ENCODE measurements at places on chromosomes 1 and 21.

- no peak for DNase-seq
Measured at GRCh38 chr1:64147045-64147724, 56.2 kb upstream of the UBE2U start.

DNA sequence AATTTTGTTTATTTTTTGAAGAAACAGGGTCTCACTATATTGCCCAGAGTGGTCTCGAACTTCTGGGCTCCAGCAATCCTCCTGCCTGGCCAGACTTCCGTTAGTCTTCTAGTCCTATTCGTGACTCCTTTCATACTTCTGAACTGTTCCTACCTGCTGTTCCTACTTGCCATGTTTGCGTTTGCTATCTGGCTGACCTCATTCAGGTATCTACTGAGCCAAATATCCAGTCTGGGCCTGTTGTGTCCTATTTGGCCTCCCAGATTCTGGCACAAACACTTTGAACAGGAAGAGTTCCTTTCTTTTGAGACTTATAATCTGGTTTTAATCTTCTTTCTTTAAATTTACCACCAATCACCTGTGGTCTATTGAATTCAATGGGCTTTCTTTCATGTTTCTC lies 6.9 kb upstream of the NR1I3 start:
- no peak for DNase-seq

DNA sequence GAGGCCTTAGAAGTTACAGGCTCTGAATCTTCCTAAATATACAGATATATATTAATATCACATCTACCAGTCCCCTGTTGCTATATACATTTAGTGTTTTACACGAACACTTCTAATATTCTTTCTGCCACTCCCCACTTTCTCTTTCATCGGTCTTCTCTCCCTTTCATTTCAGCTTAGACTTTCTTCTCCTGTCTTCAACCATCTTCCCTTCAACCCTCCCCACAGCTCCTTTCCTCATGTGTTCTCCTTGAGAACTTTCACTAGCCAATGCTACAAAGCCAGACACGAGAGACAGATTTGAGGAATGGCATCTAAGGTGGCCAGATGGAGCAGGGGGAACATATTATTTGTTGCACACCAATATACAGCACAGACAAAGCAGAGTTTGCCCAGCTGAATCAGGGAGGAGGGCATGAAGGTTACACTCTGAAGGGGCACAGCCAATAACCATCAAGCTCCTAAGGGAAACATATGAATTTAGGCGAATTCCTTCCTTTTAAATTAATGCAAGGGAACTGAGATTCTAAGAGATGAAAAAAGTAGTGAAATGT lies 84.1 kb upstream of the LBR start:
- DNase-seq, result no peak

DNA sequence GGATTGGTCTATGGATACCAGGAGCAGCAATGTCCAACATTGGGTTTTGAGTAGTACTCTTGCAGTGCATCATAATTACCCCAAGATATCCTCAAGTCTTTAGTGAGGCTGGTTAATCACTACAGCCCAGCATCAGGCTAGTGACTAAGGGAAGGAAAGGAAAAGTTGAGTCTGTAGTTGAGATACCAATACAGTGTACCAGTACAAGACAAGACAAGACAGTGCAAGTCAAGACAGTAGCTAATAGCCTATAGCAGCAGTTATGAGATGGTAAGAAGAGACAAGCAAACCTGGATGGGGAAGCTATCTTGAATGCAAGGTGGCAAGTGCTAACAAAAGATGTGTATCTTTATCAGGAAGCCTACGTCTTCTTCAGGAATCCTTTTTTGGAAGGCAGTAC lies 13.3 kb upstream of the GNG12 start:
- no peak for DNase-seq

DNA sequence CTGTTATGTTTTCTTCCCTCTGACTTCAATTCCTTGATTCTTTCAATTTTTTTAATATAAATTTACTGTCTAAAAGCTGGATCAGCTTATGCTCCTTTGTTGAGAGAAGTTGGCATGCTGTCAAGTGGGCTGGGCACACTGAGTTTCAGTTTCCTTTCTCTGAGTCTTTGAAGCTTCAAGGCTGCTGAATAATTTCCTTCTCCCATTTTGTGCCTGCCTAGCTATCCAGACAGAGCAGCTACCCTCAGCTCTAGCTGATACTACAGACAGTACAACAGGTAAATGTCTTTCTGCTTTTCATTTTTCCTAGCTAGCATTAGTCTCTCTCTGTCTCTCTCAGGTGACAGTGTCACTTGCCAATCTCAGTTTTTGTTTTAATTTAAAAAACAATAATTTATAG lies at the start of gene IFI44:
Gene IFI44, plus strand, starts transcription at position 204 of the 400 bp plus-strand sequence. CDS start 365 bp downstream, outside the sequence.
- peak; percentile 73 for DNase-seq

DNA sequence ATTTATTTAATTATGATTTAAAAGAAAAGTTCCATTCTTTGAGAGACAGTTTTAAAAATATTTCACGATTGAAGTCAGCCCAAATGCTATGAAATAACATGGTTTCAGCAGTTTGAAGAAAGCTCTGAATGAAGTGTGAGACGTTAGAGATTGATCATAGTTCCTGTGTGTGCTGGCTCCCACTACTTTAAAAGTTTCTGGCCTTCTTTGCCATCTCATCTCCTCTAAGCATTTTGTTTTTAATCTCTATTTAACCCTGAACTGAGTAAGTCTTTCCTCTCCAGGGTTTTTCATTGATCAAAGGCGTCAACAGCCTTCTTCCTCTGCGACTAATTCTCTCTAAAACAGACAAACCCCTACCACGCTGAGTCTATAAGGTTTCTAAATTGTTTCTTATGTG lies 225.3 kb upstream of the B3GALT2 start:
- no peak for DNase-seq

DNA sequence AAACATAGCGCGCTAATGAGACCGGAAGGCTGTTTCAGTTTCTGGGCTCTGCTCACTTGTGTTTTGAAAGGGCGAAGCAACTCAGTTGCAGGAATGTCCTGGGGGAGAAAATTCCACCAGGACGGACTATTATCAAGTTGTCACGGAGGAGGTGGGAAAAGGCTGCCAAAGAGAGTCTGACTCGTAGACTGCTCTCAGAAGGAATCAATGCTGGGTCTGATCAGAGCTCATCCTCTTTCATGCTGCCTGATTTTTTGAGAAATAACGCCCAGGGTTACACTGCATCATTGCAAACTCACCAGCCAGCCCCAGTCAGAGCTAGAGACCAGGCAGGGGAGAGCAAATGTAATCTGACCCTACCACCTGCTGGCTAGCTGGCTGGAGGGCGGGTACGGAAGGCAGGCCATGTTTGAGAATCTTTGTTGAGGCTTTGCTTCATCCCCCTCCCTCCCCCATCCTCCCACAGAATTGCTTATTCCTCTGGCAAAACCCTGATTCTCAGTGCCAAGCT lies 36.4 kb upstream of the BCL9 start:
- peak; percentile 52 for DNase-seq

DNA sequence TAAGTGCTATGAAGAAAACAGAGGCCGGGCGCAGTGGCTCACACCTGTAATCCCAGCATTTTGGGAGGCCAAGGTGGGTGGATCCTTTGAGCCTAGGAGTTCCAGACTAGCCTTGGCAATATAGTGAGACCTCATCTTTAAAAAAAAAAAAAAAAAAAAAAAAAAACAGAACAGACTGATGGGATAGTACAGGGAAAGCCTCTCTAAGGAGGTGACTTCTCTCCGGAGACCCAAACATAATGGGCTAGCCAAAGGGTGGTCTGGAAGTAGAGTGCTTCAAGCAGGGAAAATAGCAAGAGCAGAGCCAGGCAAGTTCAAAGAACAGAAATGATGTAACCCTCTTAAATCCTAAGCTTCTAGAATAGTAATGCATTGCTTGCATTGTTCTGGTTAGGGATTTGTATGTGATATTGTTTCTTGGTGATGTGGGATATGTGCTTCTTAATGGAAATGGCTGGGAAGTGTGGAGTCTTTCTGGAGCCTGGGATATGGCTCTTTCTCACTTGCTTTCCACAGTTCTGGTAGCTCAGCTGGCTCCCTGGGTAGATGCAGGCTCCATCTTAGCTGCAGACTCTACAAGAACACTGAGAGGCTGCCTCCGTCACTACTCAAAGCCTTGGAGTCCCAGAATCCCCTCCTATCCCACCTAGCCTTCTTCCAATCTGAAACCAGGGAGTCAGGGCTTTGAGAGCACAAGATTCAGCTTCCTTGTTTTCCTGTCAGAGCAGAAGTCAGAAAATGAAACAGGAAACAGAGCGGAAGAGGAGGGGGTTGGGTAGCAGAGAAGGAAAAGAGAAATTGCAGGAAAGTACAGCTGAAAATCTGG lies 1.9 kb upstream of the PIGV start:
- DNase-seq, result no peak

GRCh38 chr21:29376556-29376955 lies 77.8 kb downstream of the BACH1 start:
- DNase-seq, result peak; percentile 70

GRCh38 chr1:213162338-213162737 lies 111.3 kb downstream of the RPS6KC1 start:
- no peak for DNase-seq

DNA sequence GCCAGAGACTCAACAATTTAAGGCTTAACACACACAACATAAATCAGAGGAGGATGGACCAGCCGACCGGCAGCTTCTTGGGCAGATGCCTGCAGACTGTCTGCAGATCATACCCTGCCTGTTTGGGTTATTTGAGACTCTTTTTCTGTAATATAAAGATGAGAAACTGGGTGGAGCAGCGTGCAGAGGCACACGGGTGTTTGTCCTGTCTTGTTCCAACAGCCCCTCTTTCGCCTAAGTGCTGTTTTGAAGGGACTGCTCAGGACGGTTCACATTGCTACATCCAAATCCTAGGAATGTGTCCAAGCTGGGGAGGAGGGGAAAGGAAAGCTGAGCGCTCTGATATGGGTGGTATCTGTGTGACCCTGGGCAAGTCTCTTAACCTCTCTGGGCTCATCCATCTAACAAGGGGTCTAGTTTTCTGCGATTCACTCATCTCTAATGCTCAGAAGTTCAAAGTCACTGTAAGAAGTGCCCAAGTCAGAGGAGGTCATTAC lies 149.9 kb downstream of the CLIC6 start:
- no peak for DNase-seq

DNA sequence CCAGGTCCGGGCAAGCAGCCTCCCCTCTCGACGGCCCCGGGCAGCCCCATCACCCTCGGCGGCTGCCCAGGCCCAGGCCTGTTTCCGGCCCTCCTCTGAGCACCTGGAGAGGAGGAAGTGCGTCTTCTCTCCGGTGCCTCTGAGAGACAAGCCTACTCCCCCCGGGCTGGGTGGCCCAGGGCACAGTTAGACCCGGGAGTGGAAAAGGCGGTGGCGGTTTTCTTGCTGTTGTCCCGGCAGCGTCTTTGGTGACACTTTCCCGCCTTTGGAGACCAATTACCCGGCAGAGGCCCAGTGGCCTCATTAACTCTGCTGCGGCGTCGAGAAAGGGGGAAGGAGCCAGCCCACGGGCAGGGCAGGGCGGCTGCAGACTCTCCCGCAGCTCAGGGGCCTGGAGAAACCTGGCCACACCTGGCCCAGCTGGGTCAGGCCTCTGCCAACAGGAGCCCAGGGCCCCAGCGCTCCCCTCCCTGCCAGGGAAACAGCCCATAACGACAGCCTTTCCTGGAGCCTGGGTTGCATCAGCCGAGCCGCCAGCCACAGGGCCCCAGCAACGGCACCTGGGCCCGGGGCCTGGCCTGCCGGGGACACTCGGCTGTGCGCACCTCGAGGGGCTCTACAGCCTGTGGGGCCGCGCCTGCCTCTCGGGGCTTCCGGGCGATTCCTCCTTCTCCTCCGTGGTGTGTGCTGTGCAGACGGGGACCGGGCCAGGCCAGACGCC lies 28.4 kb upstream of the C1orf159 start:
- DNase-seq, result no peak

- no peak for DNase-seq
Measured at GRCh38 chr1:6510493-6510892, 19.0 kb upstream of the PLEKHG5 start.

GRCh38 chr1:68600049-68600661 lies 103.3 kb upstream of the DEPDC1 start:
- peak; percentile 34 for DNase-seq

GRCh38 chr1:184021728-184022127 lies 15.8 kb downstream of the COLGALT2 start:
- DNase-seq, result peak; percentile 14

GRCh38 chr1:44275296-44275962 lies 62.2 kb downstream of the DMAP1 start:
- DNase-seq, result no peak

- DNase-seq, result no peak
Measured at GRCh38 chr1:219906924-219907771, 21.2 kb downstream of the SLC30A10 start.

DNA sequence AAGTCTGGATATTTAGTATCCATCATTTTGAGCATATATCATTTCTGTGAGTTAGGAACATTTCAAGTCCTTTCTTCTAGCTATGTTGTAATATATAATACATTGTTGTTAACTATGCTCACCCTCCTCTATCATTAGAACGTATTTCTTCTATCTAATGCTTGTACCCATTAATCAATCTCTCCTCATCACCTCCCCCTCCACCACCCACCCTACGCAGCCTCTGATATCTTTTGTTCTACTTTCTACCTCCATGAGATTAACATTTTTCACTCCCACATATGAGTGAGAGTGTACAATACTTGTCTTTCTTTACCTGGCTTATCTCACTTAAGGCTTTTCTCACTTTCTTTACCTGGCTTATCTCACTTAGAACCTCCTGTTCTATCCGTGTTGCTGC lies 156.2 kb downstream of the FMN2 start:
- DNase-seq, result no peak

DNA sequence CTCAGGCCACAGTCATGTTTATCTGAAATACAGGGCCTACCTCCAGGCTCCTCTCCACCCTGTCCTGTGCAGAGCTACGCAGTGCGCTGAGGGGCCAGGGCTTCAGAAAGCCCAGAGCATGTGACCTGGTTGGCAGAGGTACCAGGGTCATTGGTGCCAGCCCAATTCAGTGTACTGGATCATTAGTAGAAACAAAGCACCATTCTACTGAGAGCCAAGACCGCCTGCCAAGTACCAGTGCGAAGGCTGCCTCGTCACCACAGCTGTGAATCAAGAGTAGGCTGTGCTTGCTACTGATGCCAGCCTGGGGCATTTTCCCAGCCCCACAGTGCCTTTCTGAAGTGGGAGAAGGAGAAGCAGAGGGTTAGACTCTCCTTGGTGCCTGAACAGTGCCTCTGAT lies 59.8 kb downstream of the CAPN9 start:
- no peak for DNase-seq

Data from NCI-H524 (cell line).